PC-9 (cell line): ENCODE measurements at places on chromosomes 2 and 18. TPM values are rescaled to one million over a fixed set of nuclear protein-coding genes. Genes with fewer than 3 reads are reported as not detected.

The RAB27B gene
- total RNA-seq: 9.9 and 12.7 TPM in 2 replicates

- DNase-seq: no peak
Measured at GRCh38 chr2:143505542-143505941, 376.3 kb downstream of the ARHGAP15 start.

DNA sequence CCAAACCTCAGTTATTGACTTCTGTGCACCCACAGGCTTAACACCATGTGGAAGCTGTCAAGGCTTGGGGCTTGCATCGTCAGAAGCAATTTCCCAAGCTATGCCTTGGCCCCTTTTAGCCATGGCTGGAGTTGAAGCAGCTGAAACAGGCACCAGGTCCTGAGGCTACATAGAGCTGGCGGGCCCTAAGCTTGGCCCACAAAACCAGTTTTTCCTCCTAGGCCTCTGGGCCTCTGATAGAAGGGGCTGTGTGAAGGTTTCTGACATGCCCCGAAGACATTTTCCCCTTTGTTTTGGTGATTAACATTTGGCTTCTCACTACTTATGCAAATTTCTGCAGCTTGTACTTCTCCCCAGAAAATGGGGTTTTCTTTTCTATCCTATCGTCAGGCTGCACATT is 9.1 kb upstream of the TMX3 start:
- no peak for DNase-seq

DNA sequence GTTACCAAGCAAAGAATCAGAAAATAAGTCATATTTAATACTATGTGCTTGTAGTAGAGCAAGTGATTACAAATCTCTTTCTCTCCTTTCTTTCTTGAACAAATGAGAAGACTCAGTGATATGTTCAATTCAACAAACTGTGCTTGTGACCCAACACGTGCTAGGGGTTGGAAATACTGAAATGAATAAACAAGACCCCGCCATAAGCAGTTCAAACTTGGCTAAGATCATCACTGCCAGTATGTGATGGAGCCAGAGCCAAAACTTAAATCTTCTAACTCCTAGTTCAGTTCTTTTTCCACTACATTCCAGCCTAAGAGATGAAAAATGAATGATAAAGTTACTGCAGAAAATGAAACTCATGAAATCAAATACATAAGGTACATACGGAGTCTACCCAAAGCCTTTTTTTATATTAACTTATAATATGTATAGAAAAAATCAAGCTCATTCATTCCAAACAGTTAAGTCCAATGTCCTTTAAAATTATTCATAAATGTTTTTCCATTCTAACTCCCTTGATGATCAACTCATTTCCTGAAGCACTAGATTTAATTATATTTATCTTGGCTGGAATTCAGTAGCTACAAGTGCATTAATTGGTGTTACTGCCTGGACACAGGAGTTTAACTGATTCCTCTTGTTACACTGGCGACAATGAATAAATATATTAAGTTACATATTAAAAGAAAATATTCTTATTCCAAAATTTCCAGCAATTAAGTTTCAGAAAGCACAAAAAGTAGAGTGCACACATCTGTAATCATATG is 36.0 kb downstream of the GALNT3 start:
- DNase-seq: no peak
